Body of pancreas (tissue), 4 donors: ENCODE measurements at places on chromosomes 16 and 17. TPM values are rescaled to one million over a fixed set of nuclear protein-coding genes. Genes with fewer than 3 reads are reported as not detected.

Gene OR4D1
- not detected for total RNA-seq

DNA sequence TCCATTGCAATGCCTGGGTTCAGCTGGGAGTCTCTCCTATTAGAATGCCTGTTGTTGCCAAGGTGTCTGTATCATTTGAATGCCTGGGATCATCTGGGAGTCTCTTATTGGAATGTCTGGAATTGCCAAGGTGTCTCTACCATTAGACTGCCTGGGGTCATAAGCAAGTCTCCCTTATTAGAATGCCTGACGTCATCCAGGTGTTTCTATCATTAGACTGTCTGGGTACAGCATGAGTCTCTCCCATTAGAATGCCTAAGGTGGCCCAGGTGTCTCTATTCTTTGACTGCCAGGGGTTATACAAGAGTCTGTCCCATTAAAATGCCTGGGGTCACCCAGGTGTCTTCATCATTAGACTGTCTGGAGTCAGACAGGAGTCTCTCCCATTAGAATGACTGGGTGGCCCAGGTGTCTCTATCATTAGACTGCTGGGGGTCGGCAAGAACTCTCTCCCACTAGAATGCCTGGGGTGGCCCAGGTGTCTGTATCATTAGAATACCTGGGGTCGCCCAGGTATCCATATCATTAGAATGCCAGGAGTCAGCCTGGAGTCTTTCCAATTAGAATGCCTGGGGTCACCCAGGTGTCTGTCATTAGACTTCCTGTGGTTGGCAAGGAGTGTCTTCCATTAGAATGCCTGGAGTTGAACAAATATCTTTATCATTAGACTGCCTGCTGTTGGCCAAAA lies 2274.0 kb downstream of the TP53TG3F start:
- H3K4me3 ChIP-seq = no peak overlapping the region
- no peaks in the 10 kb centered on the region for H3K4me1 ChIP-seq
- H3K27ac ChIP-seq = no peak overlapping the region
- no peaks in the 10 kb centered on the region for H3K36me3 ChIP-seq

DNA sequence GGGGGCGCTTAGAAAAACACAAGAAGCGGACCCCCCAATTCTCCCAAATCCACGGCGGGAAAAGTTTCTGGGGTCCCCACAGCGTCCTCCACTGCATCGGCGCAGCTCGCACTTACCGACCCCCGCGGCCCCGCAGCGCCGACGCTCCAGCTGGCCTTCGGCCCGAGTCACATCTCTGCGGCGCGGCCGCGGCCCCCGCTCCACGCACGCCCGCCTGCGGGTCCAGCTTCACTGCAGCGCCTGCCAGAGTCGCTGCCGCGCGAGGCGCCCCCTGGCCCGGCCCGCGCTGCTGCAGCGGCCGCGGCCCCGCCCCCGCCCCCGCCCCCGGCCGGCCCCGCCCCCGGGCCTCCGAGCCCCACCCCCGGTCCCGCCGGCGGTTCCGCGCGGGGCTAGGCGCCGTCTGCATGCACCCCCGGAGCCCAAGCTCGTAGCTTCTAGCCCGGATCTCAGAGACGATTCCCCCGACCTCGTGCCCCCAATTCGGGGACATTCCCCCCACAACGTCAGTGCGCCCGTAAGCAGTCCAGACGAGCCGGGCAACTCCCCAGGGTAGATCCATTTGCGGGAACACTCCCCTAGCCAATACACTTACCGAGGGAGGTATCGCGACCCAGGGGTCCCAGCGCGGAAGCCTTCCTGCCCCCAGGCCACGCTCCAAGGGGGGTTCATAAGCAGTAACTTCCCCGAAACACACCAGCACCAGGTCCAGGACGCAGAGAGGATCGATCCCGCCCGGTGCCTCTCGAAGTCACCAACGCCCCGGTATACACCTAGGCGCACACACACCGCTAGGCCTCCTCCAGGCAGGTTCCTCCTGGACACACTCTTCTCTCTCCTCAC lies at the start of gene GPRC5B:
GPRC5B (minus strand) TSS at position 238 of the 840 bp plus-strand sequence. CDS start 12,003 bp downstream, outside the sequence.
- peak; percentile 73 for DNase-seq
- H3K4me3 ChIP-seq = peak within 1 kb of the TSS; percentile 73
- no peaks in the 10 kb centered on the region for H3K27me3 ChIP-seq
- no peaks in the 10 kb centered on the region for H3K36me3 ChIP-seq
- H3K4me1 ChIP-seq = peaks cover 22% of the 10 kb centered on the region
- peak within 1 kb of the TSS; percentile 12 for H3K27ac ChIP-seq

Gene SYCE1L
- total RNA-seq = 1.0 TPM

GRCh38 chr17:17874478-17874877 lies 37.7 kb upstream of the SREBF1 start:
- H3K4me1 ChIP-seq = peaks cover 36% of the 10 kb centered on the region
- H3K27ac ChIP-seq = no peak overlapping the region
- DNase-seq = no peak
- no peaks in the 10 kb centered on the region for H3K27me3 ChIP-seq
- H3K4me3 ChIP-seq = no peak overlapping the region

Gene ZNF319
- total RNA-seq = 4.7 TPM

- no peaks in the 10 kb centered on the region for H3K27me3 ChIP-seq
- no peak overlapping the region for H3K4me3 ChIP-seq
- DNase-seq = no peak
- H3K27ac ChIP-seq = no peak overlapping the region
- peaks cover 7% of the 10 kb centered on the region for H3K4me1 ChIP-seq
Observed at GRCh38 chr17:17952691-17953090, 19.5 kb downstream of the TOM1L2 start.

DNA sequence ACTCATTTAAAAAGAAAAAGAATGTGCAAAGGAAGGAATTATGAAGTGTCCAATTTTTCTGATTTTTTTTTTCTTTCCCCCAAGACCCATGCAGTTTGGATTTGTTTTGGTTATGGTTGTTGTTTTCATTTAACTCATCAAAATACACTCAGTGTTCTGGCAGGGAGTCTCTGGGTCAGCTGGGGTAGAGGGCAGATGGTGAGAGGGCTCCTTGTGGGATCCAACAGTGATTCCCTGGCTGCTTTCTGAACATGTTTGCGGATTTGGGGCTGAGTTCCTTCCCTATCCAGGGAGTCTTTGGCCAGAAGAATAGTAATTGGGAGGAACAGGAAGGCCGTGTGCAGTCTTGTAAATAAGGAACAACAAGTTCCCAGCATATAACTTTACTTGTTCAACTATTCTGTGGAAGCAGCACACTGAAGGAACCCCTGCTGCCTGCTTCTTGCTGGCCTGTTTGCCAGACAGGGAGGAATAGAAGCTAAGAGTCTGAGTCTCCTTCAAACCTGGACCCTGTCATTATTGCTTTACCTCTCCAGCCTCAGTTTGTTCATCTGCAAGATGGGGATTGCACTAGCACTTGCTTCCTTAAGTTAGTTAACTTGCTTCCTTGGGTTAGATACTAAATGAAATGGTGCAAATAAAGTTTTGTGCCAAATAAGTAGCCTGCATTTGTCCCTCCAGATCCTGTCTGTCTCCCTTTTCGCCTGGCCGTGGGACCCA lies 32.1 kb downstream of the C17orf67 start:
- H3K27ac ChIP-seq = no peak overlapping the region
- no peaks in the 10 kb centered on the region for H3K27me3 ChIP-seq
- DNase-seq = no peak
- H3K4me1 ChIP-seq = no peaks in the 10 kb centered on the region
- H3K36me3 ChIP-seq = no peaks in the 10 kb centered on the region

GRCh38 chr16:85330694-85331188 lies 218.5 kb upstream of the CIBAR2 start:
- DNase-seq = peak; percentile 61
- no peak overlapping the region for H3K4me3 ChIP-seq
- H3K4me1 ChIP-seq = peaks cover 28% of the 10 kb centered on the region
- no peak overlapping the region for H3K27ac ChIP-seq
- no peaks in the 10 kb centered on the region for H3K36me3 ChIP-seq
- H3K27me3 ChIP-seq = no peaks in the 10 kb centered on the region

- no peak for DNase-seq
- no peak overlapping the region for H3K4me3 ChIP-seq
- no peaks in the 10 kb centered on the region for H3K27me3 ChIP-seq
- H3K36me3 ChIP-seq = peaks cover 10% of the 10 kb centered on the region
Observed at GRCh38 chr17:1362065-1362848, 37.8 kb downstream of the YWHAE start.

- DNase-seq = no peak
- no peaks in the 10 kb centered on the region for H3K27me3 ChIP-seq
- no peak overlapping the region for H3K27ac ChIP-seq
- H3K36me3 ChIP-seq = no peaks in the 10 kb centered on the region
Observed at GRCh38 chr16:48818257-48818656, 208.3 kb upstream of the N4BP1 start.

GRCh38 chr17:372157-373152 lies 19.8 kb upstream of the RPH3AL start:
- H3K4me1 ChIP-seq = peaks cover 36% of the 10 kb centered on the region
- H3K27me3 ChIP-seq = no peaks in the 10 kb centered on the region
- peak overlapping the region; percentile 61 for H3K27ac ChIP-seq
- DNase-seq = peak; percentile 55
- no peaks in the 10 kb centered on the region for H3K36me3 ChIP-seq
- H3K4me3 ChIP-seq = no peak overlapping the region

Gene FKBP10
- total RNA-seq = 33.6 TPM

Gene GLIS2
- total RNA-seq = 6.0 TPM

- peak overlapping the region; percentile 96 for H3K27ac ChIP-seq
- no peaks in the 10 kb centered on the region for H3K36me3 ChIP-seq
- H3K4me3 ChIP-seq = peak overlapping the region; percentile 42
- H3K4me1 ChIP-seq = peaks cover 44% of the 10 kb centered on the region
Observed at GRCh38 chr17:81387100-81388090, 7.9 kb upstream of the BAHCC1 start.

- no peaks in the 10 kb centered on the region for H3K4me1 ChIP-seq
- H3K4me3 ChIP-seq = no peak overlapping the region
- H3K27ac ChIP-seq = no peak overlapping the region
- no peaks in the 10 kb centered on the region for H3K27me3 ChIP-seq
- H3K36me3 ChIP-seq = no peaks in the 10 kb centered on the region
- no peak for DNase-seq
Observed at GRCh38 chr17:75442168-75443103, 14.0 kb upstream of the TMEM94 start.

- no peak overlapping the region for H3K4me3 ChIP-seq
- no peaks in the 10 kb centered on the region for H3K36me3 ChIP-seq
- H3K27me3 ChIP-seq = no peaks in the 10 kb centered on the region
- H3K4me1 ChIP-seq = no peaks in the 10 kb centered on the region
- no peak overlapping the region for H3K27ac ChIP-seq
Observed at GRCh38 chr17:27158382-27158781, 135.5 kb upstream of the WSB1 start.

Gene HCRT
- not detected for total RNA-seq

- no peak for DNase-seq
- H3K4me3 ChIP-seq = no peak overlapping the region
- H3K27ac ChIP-seq = no peak overlapping the region
Observed at GRCh38 chr17:39688945-39689344, 1.1 kb upstream of the PGAP3 start.

Gene STX1B
- 0.26 TPM for total RNA-seq

Gene CA5A
- not detected for total RNA-seq

DNA sequence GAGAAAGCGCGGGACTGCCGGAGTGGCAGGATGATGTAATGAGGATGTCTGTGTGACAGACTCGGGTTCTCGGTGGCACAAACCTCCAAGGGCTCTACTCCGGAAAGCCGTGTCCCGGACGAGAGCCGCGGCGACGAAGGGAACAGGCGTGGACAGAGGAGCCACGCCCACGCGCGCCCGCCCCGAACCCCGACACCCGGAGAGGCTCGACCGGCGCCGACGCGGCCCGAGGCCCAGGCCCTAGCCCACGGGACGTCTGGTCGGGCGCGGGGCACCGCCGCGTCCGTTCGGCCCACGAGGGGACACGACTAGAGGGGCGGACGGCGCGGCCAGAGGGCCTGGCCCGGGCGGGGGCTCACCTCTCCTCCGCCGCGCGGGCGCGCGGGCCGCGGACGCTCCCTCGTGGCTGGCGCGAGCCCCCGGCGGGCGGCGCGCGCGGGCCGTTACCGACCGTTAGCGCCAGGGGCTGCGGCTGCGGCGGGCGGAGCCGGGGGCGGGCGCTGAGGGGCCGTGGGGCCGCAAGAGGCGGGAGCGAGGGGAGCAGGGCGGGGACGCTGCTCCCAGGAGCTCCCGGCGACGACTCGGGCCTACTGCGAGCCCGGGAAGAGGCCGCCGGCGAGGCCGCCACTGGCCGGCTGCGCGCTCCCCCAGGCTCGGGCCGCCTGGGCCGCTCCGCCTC lies 2.1 kb upstream of the IRX5 start:
- H3K27me3 ChIP-seq = no peaks in the 10 kb centered on the region
- H3K27ac ChIP-seq = no peak overlapping the region
- peak; percentile 54 for DNase-seq
- H3K4me3 ChIP-seq = no peak overlapping the region
- no peaks in the 10 kb centered on the region for H3K36me3 ChIP-seq

Gene NME3
- total RNA-seq = 113 TPM

- peaks cover 6% of the 10 kb centered on the region for H3K4me1 ChIP-seq
- H3K36me3 ChIP-seq = no peaks in the 10 kb centered on the region
- no peak for DNase-seq
- H3K27ac ChIP-seq = no peak overlapping the region
- H3K27me3 ChIP-seq = no peaks in the 10 kb centered on the region
Observed at GRCh38 chr17:47295874-47296255, 27.9 kb upstream of the EFCAB13 start.

Gene SDK2
- 0.33 TPM for total RNA-seq

Gene WNK4
- not detected for total RNA-seq

Gene CES5A
- not detected for total RNA-seq

Gene ACSF2
- 120 TPM for total RNA-seq

Gene ATP2A1
- total RNA-seq = not detected

DNA sequence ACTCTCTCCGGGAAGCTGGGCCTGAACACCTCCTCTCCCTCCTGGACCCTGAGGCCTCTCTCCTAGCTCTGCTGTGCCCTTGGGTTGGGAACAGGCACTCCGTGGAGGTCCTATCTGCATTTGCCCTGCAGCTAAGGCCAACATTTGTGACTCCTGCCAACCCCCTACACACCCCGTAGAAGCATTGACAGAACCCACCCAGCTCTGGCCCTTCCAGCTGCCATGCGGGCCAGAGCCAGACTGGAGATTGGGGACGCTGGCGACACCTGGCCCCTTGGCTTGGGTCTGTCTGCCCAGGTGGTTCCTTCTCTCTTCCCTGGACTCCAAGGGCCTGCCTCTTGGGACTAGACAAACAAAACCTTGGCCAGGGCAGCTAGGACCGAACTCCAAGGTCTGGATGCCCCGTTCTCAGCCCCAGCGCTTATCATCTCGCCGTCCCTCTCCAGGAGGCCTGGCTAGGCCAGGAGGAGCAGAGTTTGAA lies 644 bp upstream of the RHBDF2 start:
- no peaks in the 10 kb centered on the region for H3K27me3 ChIP-seq
- H3K4me3 ChIP-seq = no peak overlapping the region
- peak overlapping the region; percentile 92 for H3K27ac ChIP-seq
- H3K4me1 ChIP-seq = peaks cover 64% of the 10 kb centered on the region
- DNase-seq = peak; percentile 83

GRCh38 chr17:4540224-4540651 lies 14.9 kb downstream of the MYBBP1A start:
- peak overlapping the region; percentile 46 for H3K27ac ChIP-seq
- H3K4me3 ChIP-seq = no peak overlapping the region
- H3K4me1 ChIP-seq = no peaks in the 10 kb centered on the region
- peaks cover 22% of the 10 kb centered on the region for H3K36me3 ChIP-seq
- DNase-seq = no peak
